ENCODE measurements at places on chromosomes 16 and 17.

GRCh38 chr17:60864708-60865005, 187.0 kb downstream of the BCAS3 start:
- no peak for DNase-seq

DNA sequence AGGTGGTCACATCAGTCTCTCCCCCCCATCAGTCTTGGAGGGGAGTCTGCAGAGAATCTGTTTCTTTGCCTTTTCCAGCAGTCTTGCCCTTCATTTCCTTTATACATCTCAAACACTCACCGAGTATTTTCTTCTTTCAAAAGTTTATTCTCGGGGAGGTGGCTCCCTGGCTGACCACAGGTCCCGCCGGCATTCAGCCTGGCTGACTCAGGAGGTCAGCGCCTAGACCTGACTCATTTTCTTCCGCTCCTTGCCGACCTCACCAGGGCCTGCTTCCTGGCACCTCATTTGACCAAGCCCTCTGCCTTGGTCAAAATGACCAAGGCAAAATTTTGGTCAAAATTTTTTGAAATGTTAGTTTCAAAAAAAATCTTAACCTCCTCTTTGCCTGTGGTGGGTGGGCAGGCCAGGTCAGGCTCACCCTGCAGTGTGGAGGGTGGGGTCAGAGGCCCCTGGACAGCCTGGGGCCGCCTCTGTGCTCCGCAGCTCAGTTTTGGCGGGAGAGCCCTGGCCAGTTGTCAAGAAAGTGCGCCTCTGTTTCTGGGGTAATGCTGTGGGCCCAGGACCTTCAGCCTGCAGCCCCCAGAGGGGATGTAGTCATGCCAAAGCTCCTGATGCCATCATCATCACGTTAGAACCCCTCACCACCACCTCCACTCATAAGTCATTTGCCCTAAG, 165.6 kb downstream of the SPECC1 start:
- no peak for DNase-seq

- DNase-seq: peak; percentile 90
Measured at GRCh38 chr16:57475711-57476339, 10.5 kb downstream of the DOK4 start.

DNA sequence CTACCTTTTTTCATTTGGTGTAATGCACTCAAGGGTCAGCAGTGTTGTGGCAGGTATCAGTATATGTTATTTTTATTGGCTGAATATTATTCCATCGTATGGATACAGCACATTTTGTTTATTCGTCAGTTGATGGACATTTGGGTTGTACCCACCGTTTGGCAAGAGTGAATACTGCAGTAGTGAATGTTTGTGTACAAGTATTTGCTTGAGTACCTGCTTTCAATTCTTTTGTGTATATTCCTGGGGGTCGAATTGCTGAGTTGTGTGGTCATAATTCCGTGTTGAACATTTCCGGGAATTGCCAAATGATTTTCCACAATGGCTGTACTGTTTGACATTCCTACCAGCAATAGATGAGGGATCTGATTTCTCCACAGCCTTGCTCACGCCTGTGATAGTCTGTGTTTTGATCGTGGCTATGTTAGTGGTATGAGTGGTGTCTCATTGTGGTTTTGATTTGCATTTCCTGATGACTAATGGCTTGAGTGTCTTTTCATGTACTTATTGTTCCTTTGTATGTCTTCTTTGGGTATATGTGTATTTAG, 108.4 kb downstream of the OR1D5 start:
- DNase-seq: peak; percentile 42

GRCh38 chr17:57285701-57286100, 29.4 kb downstream of the MSI2 start:
- no peak for DNase-seq

GRCh38 chr17:61398721-61399130, 917 bp upstream of the TBX2 start:
- no peak for DNase-seq

GRCh38 chr17:47961406-47961805, 3.7 kb upstream of the PRR15L start:
- no peak for DNase-seq

- DNase-seq: no peak
Measured at GRCh38 chr16:84524346-84524920, 20.0 kb upstream of the MEAK7 start.

GRCh38 chr17:66980896-66981295, 16.4 kb downstream of the CACNG4 start:
- DNase-seq: no peak

- no peak for DNase-seq
Measured at GRCh38 chr17:64032081-64032480, 11.6 kb upstream of the ICAM2 start.

GRCh38 chr17:16991349-16992009, 19.6 kb upstream of the TNFRSF13B start:
- peak; percentile 94 for DNase-seq

DNA sequence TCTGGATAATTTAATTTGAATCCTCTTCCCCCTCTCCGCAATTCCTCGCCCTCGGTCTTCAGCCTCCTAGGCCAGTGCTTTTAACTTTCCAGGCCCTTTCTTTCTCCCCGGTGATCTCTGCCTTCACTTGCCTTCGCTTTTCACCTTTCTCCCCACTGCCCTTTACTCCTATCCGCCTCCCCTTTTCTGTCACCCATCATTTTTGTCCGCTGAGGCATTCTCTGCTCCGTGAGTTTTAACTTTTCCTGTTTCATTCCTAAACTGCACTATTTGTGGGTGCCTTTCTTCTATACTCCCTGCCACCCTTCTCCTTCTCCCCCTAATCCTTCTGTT, 729 bp downstream of the LONP2 start:
- DNase-seq: no peak

DNA sequence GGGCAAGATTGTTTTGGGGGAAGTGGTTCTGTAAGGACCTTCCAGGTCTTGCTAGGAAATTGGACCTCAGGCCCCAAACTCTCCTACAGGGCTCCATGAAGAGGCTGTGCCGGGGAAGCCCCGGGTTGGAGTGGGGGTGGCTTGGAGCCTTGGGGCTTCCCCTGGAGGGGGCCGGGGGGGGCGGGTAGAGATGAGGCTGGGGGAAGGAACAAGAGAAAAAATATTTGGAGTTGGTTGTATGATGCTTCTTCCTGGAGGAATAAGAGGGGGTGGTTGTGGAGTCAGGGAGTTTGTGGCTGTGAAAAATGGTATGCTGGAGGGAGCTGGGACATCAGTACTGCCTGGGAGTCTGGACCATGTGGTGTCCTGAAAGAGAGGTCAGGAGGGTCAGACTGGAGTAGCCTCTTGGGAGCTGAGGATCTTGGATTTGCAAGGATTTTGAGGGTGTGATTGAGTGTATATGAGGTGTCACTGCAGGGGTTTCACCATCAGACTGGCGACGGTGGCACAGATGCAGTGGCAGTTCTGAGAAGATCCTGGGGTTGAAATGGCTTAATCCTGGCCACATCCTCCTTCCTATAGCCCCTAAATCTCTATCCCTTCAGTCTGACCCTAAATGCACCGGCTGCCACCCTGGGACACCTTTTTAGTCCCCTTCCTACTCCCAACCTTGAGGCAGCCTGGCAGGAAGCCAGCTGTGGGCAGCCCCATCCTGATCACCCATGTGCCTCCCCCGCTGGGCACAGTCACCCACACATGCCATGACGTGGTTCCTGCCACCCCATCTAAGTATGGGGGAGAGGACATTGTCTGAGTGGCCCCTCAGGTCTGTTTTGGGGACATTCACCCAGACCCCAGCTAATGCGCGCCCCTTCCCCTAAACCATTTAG, 10.9 kb downstream of the RARA start:
- peak; percentile 81 for DNase-seq

DNA sequence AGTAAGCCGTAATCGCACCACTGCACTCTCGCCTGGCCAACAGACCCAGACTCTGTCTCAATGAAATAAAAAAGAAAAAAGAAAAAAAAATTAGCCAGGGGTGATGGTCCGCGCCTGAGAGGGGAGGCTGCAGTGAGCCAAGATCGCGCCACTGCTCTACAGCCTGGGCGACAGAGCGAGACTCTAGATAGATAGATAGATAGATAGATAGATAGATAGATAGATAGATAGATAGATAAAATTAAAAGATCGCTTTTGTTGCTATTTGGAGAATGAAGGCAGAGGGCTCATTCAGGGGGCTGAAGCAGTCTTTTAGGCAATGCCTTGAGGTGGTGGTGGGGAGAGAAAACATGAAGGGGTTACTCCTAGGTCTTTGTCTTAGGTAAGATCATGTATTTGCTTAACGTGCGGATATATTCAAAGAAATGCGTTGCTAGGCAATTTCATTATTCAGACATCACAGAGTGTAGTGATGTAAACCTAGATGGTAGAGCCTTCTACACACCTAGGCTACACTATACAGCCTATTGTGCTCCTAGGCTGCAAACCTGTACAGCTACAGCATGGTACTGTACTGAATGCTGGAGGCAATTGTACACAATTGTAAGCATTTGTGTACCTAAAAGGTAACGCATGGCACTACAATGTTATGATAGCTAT, 4.3 kb upstream of the HES7 start:
- DNase-seq: no peak

GRCh38 chr16:9176547-9177418, 85.3 kb downstream of the HAPSTR1 start:
- no peak for DNase-seq

DNA sequence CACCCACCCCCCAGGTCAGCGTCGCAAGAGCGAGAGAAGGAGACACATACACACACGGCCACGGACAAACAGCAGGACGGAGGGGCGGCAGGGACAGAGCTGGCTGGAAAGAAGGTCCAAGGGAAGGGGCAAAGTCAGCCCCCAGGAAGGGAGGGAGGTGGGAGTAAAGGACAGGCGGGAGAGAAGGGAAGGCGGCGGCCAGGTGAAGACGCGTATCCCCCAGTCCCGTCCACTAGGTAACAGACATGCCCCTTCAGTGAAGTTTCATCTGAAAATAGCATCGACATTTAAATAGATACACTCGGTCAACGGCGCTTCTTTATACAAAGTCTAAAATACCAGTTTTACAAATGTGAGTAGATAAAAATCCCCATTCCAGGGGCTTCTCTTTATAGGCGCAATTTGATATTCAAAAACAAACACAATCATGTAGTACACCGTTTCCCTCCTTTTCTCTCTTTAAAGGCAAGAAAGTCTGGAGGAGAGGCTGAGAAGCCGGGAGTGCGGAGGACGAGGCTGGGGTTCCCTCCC, 4.5 kb downstream of the CBX8 start:
- no peak for DNase-seq

DNA sequence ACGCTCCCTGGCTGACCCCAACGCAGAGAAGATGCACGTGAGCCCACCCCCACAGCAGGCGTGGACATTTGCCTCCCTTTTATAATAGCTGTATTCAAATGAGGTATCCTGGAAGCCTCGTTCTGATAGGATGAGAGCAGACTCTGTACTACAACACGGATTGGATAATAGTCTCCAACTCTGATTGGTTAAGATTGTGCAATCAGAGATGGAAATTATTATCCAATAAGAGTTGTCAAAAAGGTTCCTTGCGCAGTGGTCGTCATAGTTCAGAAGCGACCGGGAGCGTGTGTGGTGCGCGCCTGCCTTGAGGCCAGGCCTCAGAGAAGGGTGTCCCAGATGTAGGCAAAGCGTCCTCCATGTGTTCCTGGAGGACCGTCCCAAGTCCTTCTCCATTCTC, 104.6 kb downstream of the USP22 start:
- DNase-seq: no peak

DNA sequence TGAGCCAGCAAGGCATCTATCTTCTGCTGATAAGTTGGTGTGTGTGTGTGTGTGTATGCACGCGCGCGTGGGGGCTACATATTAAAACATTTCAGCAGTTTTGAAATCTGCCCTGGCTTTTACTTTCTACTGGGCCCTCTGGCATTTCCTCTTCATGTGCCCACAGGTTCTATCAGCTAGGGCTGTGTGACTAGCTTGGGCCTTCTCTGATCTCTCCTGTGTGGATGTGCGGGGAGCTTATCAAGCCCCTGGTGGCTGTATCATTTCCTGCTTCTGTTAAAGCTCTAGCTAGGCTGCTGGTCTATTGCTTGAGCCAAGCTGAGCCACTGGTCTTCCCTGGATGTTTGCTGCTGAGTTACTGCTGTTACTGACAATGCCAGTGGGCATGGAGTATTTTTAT, 132.5 kb downstream of the AATF start:
- DNase-seq: no peak

DNA sequence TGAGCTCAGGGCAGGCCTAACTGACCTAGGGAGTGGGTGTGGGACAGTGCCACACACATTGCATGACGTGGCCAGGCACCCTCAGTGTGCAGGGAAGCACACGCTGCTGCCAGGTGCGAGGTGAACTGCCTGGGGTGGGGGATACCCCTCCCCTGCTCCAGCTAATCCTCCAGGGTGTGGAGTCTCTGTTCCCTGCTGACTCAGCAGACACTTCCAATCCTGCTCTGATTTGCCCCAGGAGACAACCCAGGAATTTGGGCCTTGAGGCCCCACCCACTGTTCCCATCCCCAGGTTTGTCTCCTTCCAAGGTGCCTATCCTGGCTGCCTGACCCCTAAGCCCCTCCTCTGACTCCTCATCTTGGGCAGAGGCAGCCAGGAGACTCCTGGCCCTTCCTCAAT, 10.7 kb downstream of the DLX3 start:
- no peak for DNase-seq

GRCh38 chr17:1865252-1866037, 35.6 kb downstream of the RPA1 start:
- no peak for DNase-seq

DNA sequence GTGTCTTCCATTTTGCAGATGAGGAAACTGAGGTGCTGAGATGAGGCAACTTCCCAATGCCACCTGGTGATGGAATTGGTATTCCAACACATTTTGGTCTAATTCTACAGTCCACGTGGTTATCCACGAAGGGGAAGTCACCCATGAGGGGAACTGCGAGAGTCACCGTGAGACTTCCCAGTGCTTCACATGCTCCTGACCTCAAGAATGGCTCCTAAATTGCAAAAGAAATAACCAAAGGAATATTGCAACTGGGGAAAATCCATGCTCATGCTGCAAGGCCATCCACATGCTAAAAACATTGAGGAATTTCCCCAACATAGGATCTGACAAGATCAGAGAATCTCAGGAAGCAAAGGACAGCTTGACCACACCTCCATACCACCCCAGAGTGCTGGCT, 153.9 kb downstream of the HS3ST3B1 start:
- DNase-seq: no peak

GRCh38 chr16:89047331-89048089, 46.1 kb upstream of the ACSF3 start:
- DNase-seq: no peak

- no peak for DNase-seq
Measured at GRCh38 chr16:12874186-12874585, 27.2 kb upstream of the SHISA9 start.

- no peak for DNase-seq
Measured at GRCh38 chr16:10617662-10618420, 37.4 kb upstream of the EMP2 start.

GRCh38 chr16:79528338-79528737, 72.2 kb downstream of the MAF start:
- no peak for DNase-seq

- no peak for DNase-seq
Measured at GRCh38 chr16:25235991-25236390, 19.2 kb downstream of the AQP8 start.

DNA sequence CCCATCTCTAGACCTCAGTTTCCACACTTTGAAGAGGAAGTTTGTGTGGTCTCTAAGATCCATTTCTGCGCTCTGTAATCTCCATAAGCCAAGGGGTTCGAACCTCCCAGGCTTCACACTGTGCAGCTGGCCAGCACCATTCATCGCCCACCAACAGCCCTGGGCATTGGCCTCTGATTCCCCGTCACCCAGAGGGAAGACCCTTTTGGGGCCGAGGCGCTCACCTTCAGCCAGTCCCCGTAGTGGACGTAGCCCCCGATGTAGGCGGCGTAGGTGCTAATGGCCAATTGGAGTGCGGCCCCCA, 678 bp downstream of the TMEM101 start:
- no peak for DNase-seq
